Activated CD4-positive, alpha-beta T cell treated with anti-CD3 and anti-CD28 coated beads for 4 hours (primary cell): ENCODE measurements at places on chromosomes 11 and 22.

GRCh38 chr22:49489821-49490220 lies 337.9 kb downstream of the BRD1 start:
- no peak for DNase-seq

- DNase-seq = no peak
Measured at GRCh38 chr11:57288771-57289579, 35.8 kb downstream of the TNKS1BP1 start.

DNA sequence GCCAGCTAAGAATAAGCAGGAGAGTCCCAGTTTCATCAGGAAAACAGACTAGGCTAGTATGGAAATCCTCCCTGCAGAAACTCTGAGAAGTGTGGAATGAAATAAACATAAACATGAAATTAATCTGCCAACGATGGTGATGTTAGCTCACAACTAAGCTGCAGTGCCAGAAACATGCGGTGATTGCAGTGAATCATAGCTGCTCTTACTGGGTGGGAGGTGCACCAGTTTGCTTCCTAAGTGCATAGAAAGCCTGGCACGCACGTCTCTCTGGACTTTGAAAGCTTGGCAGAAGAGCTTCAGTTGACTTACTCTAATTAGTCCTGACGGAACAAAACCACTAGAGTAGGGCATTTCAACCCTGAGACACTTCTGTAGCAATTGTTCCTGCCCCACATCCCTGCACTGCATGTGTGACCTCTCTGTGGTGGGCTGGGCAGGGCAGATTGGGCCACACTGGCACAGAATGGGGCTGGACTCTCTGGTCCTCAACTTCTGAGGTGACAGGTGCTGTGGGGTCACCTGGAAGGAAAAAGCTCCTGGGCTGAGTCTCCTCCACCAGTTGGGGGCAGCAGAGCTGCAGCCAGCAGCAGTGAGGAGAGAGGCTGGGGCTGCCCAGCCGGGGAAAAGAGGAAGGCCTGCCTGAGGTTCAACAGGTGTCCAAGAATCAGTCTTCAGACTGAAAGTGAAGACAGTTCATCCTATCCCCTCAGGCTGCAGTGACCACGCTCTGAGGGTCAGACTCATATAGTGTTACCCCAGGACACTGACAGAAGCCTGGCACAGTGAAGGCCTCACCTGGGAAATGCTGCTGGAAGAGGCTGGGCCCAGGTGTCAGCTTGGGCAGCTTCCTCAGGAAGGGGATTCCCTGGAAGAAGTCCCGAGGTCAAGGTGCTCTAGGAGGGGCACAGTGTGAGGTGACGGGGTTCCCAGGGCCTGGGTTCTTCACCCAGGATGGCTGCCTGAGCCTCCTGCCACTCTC lies 40.5 kb downstream of the GGTLC2 start:
- no peak for DNase-seq

DNA sequence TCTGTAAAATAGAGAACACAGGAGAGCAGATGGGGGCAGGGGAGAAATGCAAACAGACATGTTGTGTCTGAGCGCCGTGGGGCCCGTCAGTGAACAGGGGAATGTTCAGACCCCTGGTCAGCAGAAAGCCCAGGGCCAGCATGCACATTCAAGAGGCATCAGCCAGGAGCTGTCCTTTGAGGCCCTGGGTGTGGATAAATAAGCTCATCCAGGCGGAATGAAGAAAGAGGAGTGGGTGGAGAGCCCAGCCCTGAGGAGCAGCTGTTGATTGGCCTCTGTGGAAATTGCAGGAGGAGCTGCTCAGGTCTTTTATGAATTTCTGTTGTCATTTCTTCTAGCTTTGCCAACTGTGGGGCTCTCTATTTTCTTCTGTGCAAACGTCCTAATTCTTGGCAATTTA lies 49.7 kb upstream of the CECR2 start:
- no peak for DNase-seq

GRCh38 chr11:3245071-3245470 lies 12.9 kb upstream of the MRGPRE start:
- DNase-seq = no peak

DNA sequence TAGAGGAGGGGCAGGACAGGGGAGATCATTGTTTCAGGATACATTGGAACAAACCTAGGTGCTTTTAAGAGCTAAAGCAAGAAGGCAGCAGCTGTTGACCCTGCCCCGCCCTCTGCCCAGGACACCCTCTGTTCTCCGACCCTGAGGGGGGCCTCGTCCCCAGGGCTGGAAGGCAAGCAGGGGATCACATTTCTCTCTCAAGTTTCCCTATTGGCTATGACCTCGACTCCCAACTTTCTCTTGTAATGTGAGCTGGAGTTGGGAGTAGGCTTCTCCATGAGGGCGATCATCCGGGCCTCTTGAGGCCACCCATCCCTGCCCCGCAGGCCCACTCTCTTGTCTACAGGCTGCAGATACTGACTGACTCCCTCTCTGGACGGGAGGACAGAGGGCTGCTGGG lies 37.7 kb downstream of the DSCAML1 start:
- no peak for DNase-seq

DNA sequence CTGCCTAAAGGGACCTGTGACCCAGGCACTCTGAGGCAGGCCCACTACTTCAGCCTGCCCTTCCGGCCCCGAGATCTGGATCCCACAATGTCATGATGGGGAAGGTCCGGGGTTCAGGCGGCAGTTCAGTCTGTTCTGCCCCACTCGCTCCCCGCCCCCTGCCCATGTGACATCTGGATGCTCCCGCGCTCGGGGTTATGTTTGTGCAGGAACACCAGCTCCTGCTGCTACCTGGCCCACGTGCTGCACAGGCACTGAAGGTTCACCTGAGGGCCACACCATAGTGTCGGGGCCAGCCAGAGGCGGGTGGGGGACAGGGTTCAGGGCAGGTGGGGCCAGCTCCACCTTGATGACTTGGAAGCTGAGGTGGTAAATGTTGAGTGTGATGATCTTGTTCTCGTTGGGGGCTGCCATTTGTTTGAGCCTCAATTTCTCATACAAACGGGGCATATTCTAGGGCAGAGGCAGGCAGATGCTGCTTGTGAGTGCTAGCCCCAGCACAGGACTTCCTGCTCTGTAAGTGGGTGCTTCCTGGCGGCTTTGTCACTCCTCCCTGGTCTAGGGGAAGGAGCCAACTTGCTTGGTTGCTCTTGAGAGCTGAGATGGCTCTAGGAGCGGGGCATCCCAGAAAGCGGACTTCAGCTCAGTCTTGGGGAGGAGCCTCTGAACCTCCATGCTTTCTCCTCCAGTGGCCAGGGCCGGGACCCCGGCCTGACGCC lies 4.4 kb upstream of the SIPA1 start:
- no peak for DNase-seq
